ENCODE measurements at places on chromosomes 1 and 21.
A peak's percentile ranks its signal among the peaks of the same experiment; 100 is the strongest.

GRCh38 chr1:193588311-193589082, 402.1 kb upstream of the B3GALT2 start:
- DNase-seq, result no peak

- DNase-seq, result no peak
These were observed 12.0 kb downstream of the FHAD1 start for GRCh38 chr1:15258833-15259621.

DNA sequence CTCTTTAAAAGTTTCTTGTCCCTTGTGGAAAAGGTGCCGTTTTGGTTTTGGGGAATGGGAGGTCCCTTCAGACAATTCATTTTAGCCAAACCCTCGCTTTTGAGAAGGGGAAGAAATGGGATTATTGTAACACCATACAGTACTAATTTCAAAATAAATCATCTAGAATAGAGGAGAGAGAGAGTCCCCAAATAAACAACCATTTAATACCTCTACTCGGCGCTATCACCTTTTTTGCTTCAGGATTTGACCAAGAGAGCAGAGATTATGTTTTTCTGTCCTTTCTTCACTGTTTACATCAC, 770 bp upstream of the RC3H1 start:
- DNase-seq, result no peak

GRCh38 chr1:191641420-191642260, 516.6 kb upstream of the RGS18 start:
- DNase-seq, result no peak

DNA sequence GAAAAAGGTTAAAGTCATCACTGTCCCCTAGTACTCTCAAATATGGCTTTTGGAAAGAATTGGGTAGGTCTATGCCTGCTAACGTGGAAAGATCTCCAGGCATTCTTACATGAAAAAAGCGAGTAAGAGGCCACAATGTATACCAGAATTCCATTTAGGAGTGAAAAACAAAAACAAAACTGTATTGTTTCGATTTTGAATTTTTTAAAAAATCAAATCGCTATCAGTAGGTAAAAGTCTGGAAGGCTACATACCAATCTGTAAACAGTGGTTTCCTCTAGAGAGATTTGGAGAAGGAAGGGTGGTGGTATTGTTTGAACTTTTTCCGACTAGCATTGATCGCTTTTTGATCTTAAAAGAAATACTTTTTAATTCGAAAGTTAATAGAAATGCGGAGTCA, 55.9 kb downstream of the RRAGC start:
- DNase-seq, result no peak

DNA sequence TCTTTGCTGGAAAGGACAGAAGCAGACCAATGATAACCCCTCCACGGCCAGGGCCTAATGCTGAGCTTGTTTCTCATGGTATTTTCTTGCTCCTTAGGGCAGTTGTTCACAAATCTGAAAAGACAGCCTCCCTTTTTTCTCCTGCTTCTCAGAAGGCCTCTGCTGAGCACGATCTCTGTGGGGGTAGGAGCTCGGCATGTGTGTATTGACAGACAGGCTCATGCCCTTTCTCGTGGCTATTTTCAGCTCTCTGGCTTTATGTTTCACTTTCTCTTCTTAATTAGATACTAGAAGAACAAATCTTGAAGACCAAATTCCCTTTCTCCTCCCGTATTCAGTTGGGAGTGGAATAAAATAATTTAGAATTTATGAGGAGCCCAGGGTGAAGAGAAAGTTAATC, 768 bp upstream of the RIIAD1 start:
- no peak for DNase-seq

DNA sequence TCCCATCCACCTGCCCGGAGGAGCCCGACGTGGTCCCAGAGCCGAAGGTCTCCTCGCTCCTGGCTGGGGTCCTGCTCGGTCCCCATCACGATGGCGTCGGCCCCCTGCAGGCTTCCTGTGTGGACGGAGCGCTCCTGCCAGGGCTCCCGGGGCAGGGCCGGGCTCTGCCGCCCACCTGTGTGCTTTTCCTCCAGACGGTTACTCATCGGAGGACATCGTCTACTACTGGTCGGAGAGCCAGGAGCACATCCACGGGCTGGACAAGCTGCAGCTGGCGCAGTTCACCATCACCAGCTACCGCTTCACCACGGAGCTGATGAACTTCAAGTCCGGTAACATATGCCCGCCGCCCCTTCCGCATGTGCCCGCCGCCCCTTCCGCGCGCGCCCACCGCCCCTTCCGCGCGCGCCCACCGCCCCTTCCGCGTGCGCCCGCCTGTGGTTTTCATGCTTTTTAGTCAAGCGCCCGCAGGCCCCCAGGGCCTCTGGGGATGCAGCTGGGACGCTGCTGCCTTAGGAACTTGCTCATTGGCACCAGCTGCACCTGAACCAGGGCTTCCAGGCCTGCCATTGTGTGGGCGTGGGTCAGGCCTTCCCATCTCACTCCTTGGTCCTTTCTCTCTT, 8.9 kb downstream of the GABRD start:
- DNase-seq, result no peak

DNA sequence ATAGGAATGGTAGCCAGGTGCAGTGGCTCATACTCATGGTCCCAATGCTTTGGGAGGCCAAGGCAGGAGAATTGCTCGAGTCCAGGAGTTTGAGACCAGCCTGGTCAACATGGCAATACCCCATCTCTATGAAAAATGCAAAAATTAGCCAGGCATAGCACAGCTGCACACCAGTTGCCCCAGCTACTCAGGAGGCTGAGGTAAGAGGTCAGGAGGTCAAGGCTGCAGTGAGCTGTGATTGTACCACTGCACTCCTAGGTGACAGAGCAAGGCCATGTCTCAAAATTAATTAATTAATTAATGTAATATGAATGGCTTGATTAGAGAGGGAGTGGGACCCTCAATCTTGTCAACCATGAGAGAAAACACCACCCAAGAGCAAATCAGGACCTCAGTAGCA, 198.7 kb upstream of the DUSP10 start:
- no peak for DNase-seq

DNA sequence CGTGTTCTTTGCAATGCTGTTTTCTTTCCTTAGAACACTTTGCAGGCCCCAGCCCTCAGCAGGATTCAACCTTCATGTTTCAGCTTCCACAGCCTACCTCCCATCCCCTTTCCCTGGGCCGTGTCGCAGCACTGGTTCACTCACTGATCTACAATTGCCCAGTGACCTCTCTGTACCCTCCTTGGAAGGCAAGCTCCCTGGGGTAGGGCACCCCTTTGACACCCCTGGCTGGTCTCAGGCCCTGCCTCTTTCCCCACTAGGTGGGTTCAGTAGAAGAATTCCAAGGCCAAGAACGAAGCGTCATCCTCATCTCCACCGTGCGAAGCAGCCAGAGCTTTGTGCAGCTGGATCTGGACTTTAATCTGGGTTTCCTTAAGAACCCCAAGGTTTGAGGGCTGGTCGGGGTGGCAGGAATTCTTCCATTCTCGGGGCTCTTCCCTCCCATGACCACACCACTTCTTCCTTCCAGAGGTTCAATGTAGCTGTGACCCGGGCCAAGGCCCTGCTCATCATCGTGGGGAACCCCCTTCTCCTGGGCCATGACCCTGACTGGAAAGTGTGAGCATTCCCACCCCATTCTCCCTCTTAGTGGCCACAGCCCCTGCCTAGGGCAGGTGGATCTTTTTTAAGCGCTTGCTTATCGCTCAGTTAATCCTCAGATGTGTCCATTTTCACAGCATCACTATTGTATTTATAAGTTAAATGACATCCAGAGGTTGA, 7.3 kb downstream of the RHOC start:
- DNase-seq, result no peak

DNA sequence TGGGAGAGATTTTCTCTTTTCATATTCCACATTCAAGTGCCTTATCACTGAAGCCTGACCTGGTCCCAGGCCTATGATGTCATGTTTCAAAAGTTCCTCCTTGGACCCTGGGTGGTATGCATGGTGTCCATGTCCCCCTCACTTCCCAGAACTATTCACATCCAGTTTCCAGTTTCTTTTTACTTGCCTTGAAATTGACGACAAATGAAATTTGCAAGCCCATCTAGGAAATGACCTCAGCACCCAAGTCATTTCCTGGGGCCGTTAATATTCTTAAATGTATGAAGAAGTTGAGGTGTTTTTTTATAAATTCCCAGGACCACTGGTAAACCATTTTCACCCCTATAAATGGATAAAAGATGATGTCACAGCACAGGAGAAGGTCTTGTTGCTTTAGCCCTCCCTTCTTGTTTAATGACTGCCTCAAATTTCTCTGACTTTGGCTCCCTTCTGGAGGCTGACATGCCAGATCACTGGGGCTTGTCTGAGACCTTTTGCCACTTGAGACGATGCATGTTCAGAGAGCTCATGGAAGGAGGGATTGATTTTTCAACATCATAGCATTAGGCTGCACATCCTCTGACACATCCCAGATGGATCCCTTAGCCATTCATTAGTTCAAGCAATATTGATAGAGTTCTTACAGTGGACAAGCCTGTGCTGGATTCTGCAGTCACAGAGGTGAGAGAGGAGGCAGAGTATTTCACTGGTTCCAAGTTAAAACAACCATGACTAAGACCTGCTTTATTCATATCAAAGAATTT, 221.3 kb downstream of the PLPP3 start:
- no peak for DNase-seq

DNA sequence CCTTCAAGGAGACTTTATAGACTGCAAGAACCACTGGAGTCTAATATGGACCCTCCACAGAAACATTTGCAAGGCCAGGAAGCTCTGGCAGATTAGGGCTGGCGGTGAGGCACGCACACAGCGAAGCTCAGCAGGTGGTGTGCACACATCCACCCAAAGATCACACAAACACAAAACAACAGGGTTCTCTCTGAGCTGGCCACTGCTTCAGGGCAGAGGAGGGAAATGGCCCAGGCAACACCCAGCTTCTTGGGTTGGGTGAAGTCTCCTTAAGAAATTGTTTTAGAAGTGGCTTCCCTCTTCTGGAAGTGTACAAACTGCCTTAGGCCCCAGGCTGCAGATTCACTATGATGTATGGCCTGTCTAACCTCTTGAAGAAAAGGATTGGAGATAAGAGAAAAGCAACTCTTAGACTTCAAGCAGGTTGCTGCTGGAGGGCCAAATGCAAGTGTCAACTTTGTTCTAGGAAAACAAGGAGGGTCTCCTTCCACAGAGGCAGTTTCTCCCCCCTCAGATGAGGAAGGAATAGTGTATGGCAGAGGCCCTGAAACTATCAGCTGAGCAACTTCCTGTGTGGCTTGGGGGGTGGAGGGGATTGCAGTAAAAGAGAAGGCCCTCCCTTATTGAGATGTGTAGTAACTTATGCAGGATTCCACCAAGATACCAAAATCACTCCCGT, 2.0 kb downstream of the RCSD1 start:
- no peak for DNase-seq

DNA sequence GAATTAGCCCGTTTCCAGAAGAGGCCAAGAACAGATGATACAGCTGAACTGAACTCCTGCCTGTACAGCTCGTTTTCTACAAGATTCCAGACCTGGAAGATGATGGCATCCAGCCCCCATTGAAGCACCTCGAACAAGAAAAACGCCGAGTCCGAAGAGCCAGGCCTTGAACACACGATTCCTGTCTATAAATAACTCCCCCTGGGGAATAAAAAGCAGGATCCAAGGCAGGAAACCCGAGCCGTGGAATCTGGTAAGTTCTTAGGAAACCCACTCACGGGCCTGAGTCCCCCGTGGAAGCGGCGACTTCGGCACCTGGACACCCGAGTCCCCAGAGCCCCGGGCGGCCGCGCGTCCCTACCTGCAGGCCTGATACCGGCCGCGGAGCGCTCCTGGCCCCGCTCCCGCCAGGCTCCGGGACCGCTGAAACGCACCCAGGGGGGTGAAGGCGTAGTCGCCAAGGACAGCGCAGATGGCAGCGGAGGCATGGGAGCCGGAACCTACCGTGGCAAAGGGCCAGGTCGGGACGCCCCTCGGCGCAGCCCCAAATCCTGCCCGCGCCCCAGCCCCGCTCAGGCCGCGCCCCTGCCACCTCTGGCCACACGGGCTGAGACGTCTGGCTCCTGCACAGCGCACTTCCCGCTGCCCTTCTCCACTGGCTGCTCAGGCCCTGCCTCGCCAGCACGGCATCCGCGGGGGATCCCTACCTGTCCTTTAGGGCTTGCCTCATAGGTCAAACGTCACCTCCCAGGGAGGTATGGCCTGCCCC, 14.0 kb upstream of the HLCS start:
- no peak for DNase-seq

DNA sequence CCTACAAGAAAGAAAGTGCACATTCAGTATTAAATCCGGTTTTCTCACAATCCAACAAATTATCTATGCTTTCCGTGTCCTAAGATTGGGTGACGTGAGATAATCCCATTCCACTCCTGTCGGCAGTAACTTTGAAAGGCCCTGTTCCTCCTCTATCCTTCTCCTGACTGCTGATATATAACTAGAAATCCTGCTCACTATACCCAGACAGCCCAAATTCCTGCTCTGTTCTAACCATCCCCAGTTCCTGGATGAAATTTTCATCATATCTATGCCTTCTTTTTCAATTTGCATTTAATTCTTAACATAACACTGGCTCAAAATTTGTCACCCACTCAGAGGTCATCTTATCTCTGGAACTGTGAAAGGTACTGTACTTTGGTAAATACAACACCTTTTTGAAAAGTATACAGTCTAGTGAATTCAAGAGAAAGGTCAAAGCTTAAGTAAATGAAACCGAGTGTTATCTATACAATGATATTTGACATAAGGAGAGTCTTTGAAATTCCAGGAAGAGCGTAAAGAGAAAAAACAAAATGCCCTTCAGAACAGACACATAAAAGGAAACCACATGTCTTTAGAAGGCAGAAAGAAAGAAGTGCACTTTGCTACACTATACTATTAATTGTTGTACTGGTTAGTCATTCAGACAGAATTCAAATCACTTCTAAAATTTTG, 200.5 kb upstream of the NEGR1 start:
- DNase-seq, result no peak

GRCh38 chr1:22788254-22788661, 77.6 kb downstream of the EPHB2 start:
- DNase-seq, result no peak

- no peak for DNase-seq
These were observed 5.6 kb upstream of the COG2 start for GRCh38 chr1:230636575-230637148.

DNA sequence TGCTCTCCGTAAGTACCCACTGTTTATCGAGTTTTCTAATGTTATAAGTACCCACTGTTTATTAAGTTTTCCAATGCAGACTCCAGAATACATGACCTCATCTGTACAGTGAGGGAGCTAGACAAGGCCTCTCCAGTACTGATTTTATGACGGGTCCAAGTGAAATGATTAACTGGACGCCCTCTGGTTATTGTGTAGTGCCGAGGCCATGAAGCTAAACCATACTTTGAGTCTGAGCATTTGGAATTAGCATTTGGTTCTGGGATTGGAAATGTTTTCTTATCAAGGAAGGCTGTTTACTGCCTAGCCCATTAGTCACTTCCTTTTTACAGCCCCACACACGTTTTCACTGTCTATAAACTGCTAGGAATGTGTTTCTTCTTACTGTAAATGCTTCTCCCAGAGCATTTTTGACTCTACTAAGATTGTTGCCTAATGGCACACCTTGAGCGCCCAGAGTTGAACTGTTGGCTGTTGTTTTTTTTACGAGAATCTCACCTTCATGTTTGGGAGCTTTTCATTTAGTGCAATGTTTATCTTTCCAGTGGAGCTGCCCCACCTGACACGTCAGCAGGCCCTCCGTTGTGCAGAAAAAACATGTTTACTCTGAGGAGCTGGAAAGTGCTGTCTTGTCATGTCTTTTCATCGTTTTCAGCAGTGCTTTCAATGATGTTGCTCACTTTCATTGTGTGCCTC, 26.9 kb downstream of the SPATA46 start:
- DNase-seq, result peak; percentile 32

Measured in NCI-H2029 (cell line).